NCI-H2107 (cell line): ENCODE measurements at places on chromosomes 5 and 9.

DNA sequence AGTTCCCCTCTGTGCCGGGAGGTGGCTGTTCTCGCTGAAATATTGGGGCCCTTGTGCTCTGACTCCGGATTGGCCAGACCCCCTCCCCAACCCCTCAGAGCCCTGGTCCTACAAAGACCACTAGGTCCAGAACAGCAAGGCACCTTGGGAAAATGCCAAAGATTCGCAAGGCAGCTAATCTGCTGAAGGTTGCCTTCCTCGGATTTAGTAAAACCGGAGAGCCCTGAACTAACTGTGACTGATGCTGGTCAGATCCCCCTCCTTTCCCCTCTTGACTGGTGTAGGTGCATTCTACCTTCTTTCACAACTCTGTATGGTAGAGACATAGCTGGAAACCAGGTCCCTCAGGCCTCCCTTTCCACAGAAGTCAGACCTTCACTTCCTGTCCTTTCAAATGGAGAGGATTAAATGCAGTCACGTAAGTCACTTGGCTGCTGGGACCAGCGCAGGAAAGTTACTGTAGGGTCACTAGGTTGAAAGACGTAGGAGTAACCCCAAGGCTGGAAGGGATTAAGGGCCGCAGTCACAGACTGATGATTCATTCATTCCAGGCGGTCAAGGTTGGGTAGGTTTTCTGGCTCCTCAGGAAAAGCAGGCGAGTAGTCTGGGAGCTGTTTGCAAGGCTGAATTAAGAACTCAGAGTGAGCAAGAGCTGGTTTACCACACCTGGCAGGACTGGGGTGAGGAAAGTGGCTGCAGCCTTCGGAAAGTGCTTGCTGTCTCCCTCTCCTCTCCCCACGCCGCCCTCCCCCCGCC, 5.3 kb downstream of the BARX1 start:
- DNase-seq, result no peak

DNA sequence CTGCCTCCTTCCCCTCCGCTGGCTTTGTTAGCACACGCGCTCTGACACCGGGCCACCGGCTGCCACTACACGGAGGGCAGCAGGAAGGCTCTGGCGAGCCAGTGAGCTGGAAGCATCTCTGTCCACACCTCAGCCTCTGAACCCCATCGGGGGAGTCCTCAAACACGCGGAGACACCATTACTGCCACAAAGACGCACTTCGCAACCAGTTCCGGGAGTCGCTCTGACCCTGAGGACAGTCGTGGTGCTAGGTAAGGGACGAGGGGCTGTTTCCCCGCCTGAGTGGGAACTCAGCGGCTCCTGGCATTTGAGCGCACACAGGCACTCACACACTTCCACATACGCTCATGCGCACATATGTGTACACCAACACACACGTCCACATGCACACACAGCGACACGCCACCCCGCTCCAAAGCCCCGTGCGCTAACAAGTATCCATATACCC, 160.0 kb downstream of the C9orf152 start:
- no peak for DNase-seq

- DNase-seq, result no peak
Measured at GRCh38 chr5:58346041-58346440, 113.8 kb downstream of the PLK2 start.

DNA sequence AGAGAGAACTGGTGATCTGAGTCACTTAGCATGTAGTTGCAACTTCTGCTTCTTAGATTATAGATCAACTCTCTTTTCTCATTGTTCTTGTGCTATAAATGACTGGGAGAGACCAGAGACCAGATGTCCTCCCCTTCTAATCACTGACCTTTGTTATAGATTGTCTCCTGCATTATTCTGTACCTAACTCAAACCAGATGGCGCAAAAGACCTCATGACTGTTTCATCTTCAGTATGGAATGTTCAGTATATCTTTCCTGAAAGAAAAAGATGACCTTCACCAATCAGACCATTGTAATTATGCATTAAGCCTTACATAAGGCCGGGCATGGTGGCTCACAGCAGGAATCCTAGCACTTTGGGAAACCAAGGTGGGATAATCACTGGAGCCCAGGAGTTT, 30.5 kb upstream of the ADAM19 start:
- DNase-seq, result no peak

DNA sequence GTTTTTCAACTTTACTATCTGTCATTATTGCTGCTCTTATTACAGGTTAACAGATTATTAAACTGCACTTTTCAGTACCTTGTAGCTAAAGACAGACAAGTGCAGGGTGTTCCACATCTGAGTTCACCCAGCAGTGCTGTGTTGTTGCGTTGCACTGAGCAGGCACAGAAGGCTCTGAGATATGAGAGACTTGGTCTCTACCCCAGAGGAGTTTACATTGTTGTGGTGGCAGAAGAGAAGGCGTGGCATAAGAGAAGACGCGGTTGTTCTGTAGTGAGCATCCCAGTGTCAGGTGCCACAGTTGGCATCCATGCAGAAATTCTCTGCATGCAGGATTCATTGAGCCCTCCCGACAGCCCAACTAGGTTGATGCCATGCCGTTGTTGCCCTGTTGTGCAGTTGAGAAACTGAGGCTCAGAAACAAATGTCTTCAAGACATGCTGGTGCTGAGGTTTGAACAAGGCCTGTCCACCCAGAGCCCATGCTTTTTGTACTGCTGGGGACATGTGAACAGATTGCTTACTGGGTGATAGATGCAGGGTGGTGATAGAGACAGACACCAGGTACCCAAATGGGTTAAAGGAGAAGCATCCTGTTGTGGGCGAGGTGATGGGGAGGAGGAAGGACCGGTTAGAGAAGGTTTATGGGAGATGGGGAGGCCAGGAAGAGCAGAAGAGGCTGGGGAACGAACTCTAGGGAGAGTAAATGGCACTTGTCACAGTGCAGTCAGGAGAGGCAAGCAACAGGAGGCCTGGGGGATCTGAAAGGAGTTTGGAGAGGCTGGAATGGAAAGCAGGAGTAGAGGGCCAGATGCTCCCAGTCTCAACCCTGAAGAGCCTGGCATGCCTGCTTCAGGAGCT, 8.2 kb downstream of the ABL1 start:
- DNase-seq, result no peak

DNA sequence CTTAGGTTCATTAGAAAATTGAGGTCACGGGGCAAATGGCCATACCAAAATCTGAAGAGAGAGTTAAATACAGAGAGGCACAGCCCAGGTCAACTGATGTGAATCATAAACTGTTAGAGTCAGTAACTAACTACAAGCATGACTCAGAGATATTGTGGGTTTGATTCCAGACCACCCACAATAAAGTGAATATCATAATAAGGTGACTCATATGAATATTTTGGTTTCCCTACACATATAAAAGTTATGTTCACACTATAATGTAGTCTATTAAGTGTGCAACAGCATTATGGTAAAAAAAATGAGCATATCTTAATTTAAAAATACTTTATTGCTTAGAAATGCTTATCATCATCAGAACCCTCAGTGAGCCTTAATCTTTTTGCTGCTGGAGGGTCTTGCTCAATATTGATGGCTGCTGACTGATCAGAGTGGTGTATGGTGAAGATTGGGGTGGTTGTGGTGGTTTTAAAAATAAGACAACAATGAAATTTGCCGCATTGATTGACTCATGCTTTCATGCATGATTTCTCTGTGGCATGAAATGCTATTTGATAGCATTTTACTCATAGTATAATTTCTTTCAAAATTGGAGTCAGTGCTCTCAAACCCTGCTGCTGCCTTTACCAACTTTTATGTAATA, 53.1 kb upstream of the EDIL3 start:
- DNase-seq, result no peak

GRCh38 chr9:107631788-107632187, 142.2 kb upstream of the KLF4 start:
- no peak for DNase-seq

DNA sequence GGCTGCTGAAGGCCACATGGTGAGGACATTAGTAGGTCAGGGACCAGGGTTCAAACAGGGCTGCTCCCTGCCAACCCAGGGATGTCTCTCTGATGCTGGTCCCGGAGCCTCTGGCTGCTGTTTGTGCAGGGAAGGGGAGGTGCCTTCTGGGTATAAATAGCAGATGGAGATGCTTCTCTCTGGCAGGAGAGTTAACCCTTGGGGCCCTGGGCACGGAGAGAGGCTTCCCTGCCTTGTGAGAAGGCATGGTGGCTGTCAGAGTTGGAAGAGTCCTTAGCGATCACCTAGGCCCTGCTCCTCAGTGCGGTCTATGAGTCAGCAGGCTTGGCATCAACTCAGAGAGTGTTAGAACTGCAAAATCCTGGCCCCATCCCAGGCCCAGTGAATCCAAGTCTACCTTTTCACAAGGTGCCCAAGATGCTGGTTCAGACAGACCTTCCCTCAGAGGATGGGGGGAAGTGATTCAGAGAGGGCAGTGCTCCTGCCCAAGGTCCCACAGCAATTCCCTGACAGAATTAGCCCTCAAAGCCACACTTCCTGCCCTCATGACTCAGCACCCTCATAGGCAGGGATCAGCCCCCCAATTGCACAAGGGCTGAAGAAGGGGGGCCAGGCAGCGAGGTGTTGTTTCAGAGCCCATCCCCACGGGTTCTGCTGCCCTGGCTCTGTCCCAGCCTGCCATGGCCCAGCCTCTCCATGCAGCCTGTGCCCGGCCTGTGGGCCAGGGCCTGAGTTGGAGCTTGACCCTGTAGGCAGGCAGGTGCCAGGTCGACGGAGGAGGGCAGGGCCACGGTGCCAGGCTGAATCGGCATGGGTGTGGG, 25.6 kb downstream of the CAMK2A start:
- DNase-seq, result no peak

GRCh38 chr5:120463006-120463680, 957 bp upstream of the PRR16 start:
- no peak for DNase-seq

GRCh38 chr9:123997665-123998277, 13.8 kb upstream of the LHX2 start:
- DNase-seq, result no peak

- no peak for DNase-seq
Measured at GRCh38 chr5:170534941-170535340, 31.1 kb downstream of the KCNIP1 start.

GRCh38 chr9:77708064-77708815, 60.1 kb upstream of the GNA14 start:
- no peak for DNase-seq

DNA sequence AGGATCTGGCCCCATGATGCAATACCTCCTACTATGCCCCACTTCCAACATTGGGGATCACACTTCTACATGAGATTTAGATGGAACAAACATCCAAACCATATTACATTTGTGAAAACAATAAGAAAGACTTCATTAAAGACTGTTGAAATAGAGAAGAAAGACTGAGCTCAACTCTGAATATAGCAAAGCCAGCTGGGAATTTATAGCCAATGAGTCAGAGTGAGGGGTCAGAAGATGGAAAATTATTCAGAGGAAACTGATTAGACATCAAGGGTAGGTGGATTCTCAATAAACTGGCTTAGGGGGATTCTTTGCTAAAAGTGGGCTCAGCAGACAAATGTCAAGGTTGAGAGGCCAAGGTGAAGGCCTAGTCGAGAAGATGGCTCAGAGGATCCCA, 25.6 kb downstream of the BTF3 start:
- DNase-seq, result no peak

DNA sequence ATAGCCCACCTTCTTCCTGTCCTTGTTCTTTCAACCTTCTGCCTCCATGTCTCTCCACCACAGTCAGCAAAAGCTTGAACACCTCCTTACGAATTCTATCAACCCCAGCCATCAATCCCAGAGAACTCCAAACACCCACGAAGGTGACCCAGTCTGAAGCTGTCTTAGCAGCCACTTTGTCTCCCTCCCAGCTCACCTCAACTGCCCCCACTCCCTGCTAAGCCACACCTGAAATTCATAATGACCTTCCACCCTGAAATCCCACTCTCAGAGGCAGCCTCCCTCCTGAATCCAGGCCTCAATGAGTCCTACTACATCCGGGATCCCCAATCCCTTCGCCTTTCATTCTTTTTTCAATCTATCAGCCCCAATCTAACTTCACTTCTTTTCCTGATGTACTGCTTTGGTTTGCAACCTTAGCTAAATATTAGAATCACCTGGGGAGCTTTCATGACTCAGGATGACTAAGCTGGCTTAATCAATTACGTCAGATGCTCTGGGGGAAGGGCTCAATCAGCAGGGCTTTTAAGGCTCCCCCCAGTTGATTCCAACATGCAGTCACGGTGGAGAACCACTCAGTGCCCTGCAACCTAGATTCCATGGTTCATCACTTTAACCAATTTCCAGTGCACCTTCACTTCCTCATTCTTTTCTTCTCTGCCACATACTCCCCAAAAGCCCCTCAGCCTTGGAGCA, 32.2 kb downstream of the BHMT start:
- DNase-seq, result no peak

- DNase-seq, result no peak
Measured at GRCh38 chr9:27355166-27355565, 58.2 kb upstream of the EQTN start.

GRCh38 chr9:128551657-128552152, 682 bp upstream of the SPTAN1 start:
- DNase-seq, result peak; percentile 61

DNA sequence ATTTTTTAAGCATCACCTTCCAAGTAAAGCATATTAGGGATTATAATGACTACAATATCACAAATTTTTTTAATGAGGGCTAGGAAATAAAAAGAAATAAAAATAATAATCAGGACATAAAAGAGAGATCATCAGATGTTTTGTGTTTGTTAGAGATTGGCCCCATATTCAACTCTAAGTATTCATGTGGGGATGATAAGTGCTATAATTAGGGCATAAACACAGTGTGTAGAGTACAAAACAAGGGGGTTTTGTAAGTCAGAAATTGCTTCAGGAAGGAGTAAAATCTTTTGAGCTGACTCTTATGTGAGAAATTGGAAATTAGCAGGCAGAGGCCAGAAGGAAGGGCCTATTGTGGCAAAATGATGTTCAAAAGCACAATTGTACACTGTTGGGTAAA, 127.3 kb downstream of the STARD4 start:
- DNase-seq, result no peak

DNA sequence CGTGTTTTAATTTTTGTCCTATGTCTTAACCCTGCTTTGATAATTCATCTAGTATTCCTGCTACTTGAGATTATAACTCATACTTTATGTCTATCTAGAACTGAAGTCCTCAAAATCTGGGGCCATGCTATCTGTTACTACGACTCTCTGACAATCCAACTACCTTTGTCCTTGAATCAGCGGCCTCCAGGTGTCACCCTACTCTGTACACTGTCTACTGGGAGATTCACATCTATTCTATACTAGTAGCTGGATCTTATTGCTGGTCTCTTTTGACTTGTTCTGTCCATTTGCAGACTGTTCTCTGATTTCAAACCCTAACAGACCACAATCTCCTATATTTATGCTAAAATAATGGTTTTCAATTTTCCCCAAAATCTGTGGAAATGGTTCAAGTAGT, 225.5 kb upstream of the ELAVL2 start:
- DNase-seq, result no peak

GRCh38 chr5:88507261-88507660, 238.6 kb upstream of the TMEM161B start:
- DNase-seq, result no peak

DNA sequence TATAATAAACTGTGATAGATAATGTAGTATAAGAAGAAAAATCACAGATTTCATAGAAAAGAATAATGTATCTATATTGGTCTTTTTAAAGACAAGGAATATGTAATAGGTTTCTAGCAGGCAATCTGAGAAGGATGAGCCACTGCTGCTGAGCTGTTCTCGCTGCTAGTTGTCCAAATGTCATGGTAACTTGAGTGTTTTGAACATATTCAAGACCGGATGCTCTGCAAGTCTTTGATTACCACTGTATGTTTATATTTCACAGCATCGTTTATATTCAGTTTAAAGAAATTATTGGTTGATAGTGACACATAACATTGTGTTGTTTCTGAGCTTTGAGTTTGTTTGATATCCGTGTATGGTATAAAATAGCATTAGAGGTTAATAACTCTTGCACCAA, 9.6 kb downstream of the C5orf47 start:
- no peak for DNase-seq

- DNase-seq, result no peak
Measured at GRCh38 chr9:114397219-114397847, 9.6 kb upstream of the AKNA start.
